ENCODE measurements at places on chromosomes 3 and 15.

DNA sequence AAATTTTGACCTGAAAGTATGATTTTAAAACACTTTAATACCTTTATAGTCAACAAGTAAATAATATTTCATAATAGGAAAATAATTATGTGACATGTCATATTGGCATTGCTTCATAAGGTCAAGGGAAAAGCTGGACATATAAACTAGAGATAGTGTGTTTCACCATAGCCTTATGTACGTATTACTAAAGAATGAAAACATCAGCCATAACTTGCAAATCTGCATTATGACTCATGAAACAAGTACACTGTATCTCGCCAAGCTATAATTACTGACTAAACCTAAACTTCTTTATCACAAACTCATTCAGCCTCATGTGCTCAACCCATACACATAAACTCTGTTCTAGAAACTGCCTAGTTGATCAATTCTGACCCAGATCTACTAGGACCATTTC, 950.1 kb downstream of the FHIT start:
- no peak for DNase-seq

DNA sequence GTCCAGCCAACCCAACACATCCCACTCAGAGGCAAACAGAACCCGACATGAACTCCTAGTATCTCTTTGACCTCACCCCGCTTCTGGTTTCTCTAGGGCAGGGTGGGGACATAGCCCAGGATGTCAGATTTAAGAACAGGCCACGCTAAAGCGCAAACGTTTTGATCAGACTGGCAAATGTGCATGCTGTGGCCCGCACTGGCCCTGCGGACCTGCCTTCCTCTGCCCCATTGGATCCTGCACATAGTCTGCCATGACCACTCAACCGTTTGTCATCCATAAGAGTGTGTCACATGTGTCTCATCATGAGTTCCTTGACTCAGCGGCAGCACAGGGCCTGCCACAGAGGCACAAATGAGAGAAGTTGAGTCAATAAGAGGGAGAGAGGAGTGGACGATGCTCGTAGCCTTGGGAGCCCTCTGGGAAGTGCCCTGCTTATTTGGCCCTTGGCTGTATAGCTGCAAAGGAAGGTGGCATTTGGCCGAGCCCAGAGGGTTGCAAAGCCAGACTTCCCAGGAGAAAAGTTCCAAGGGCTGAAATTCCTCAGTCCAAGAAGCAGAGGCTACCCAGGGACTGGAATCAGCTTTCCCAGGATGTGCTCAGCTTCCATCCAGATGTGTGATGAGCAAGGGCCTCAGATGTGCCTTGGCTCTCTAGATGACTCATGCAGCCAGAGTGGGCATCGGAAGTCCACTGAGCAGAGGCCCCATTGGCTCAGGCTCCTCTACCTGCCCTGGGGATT, 55.5 kb upstream of the SLCO2A1 start:
- no peak for DNase-seq

- no peak for DNase-seq
These were observed 1.7 kb upstream of the PPARG start for GRCh38 chr3:12286927-12287726.

GRCh38 chr3:143581972-143582722, 266.1 kb downstream of the SLC9A9 start:
- no peak for DNase-seq

GRCh38 chr15:39205506-39206371, 375.1 kb upstream of the THBS1 start:
- DNase-seq, result no peak

DNA sequence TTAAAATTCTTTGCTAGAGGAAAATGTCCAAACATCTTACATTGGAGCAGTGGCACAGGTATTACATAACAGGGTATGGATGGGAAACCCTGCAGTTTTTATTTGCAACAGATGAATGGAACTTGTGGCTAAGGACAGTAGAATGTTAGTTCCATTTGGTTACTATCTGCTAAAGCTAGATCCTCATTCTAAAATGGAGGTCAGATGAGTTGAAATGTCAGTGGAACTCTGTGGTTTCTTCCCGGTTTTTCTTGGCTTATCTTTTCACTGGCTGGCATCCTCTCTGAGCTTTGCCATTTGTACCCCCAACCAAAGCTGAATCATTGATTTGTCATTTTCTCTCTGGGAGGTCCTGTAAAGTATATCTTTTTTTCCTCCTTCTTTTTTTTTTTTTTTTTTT, 68.9 kb downstream of the ARMC8 start:
- DNase-seq, result no peak

- no peak for DNase-seq
These were observed 11.4 kb downstream of the MYO5C start for GRCh38 chr15:52284164-52284563.

GRCh38 chr3:114686621-114687020, 392.8 kb downstream of the TIGIT start:
- no peak for DNase-seq

- DNase-seq, result no peak
These were observed 3.4 kb downstream of the FYCO1 start for GRCh38 chr3:45992133-45992729.

DNA sequence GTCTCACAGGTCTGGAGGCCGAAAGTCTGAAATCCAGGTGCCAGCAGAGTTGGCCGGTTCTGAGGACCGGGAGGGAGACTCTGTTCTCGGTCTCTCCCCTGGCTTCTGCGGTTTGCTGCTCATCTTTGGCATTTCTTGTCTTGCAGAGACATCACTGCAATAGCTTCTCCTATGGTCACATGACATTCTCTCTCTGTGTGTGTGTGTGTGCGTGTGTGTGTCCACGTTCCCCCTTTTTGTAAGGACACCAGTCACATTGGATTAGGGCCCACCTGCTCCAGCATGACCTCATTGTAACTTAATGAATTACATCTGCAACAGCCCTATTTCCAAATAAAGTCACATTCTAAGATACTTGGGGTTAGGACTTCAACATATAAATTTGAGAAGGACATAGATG, 12.4 kb upstream of the ATP10A start:
- DNase-seq, result no peak

GRCh38 chr15:75195122-75195765, 6.4 kb upstream of the C15orf39 start:
- no peak for DNase-seq

DNA sequence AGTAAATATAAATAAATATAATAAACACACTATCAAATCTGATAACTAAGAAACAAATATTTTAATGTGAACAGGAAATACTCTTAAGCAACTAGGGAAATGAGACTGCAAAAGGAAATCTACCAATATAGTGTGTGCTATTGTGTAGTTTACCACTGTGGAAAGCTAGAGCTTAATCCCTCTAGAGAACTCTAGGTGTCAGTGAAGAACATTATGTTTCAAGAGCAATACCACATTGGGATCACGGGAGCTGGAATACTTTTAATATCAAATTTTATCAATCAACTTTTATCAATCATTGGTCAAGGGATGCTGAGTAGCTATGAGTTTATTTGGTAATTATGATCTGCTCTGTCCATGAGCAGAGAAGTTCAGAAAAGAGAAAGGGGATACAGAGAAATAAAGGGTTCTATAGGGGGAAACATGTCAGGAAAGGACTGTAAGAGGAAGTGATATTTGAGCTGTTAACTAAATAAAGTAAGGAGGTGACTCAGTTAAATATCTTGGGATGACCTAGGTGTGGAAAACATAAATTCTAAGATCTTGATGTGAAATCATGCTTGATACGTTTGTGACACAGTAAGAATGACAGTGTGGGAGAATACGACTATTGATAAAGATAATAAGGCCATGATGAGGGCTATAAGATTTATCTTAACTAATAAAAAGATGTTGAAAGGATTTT, 762.2 kb upstream of the ALCAM start:
- no peak for DNase-seq

DNA sequence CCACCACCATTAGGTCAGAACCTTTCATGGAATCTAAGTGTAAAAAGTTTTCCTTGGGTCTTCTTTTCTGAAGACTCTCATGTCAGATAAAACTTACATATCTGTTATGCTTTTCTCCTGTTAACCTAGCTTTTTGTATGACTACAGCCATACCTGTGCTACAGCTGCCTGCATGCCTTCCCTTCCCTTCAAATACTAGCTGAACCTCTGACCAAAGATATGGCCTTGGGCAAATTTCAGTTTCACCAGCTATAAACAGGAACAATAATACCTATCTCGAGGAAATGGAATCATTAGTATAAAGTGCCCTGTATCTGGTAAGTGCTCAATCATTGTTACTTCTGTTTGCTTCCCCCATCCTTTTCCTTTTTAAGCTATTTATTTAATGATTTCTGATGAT, 25.0 kb downstream of the GLB1 start:
- DNase-seq, result no peak

GRCh38 chr15:82312586-82313349, 36.5 kb downstream of the GOLGA6L10 start:
- DNase-seq, result no peak

- DNase-seq, result no peak
These were observed 3.3 kb upstream of the THSD4 start for GRCh38 chr15:71111950-71112349.

DNA sequence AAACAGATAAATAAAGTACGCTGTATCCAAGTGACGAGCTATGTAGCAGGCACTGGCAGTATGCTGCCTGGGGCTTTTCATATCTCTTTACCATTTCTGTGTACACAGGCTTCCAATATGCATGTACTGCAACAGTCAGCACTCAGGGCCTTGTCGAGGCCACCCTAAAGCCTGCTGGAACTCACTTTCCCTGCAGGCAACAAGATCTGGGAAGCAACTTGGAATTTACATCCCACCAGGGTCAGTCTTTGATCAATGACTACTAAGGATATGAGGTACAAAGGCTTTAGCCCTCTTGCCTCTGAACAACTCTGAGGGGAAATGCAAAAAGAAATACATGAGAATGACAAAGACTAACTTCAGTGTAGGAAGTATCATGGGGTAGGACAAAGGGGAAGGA, 101.8 kb upstream of the ARL6 start:
- DNase-seq, result no peak

DNA sequence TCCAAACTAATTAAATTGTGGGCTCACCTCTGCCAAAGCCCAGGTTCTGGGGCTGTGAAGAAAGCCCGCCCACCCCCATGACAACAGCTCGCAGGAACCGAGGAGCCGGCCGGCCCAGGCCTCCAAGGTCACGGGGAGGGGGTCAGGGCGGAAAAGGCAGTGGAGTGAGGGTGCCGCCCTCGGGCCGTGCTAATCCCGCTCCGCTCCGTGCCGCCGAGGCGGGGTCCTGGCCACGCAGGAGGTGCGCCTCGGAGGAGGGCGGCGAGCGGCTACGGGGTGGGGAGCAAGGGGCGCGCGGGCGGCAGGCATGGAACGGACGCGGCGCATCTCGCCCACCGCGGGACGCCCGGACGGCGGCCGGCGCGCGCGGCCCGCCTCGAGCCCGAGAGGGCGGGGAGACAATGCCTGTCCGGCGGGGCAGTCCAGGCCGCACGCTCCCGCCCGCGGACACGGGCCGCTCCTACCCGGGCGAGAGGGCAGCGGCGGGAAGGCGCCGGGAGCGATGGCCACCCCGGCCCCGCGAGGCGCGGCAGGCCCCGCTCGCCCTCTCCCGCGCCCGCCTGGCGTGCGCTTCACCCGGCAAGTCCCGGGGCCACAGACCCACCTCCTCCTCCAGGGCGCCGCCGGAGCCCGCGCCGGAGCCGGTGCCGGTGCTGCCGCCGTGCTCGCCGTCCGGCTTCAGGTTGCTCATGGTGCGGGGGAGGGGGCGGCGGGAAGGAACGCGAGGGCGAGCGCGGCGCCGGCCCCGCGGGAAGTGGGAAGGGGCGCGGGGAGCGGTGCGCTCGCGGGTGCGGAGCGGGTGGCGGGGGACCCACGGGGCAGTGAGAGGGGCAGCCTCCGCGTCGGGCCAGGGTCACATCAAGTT, 528 bp downstream of the RBPMS2 start:
- no peak for DNase-seq

GRCh38 chr15:63792584-63792983, 41.2 kb downstream of the HERC1 start:
- no peak for DNase-seq

GRCh38 chr3:9730657-9731205, 804 bp upstream of the BRPF1 start:
- no peak for DNase-seq

DNA sequence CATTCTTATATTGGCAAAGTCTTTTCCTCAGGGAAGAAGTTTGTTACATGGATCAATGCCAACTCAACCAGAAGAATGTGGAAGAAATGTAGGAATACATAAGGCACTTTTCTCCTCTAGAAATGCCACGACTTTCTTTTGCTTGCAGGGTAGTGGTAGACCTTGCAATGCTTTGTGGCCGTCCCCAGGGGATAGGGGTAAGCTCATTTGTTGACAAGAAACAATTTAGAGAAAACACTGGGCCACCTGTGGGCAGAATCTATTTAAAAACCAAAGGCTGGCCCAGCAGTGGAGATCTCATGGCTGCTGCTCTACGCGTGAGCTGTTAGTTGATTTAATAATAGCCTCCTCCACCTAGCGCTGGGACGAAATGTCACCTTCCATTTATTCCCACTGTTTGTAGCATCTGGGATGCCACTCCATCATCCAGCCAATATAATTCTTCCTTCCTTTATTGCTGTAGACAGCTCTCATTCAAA, 64.6 kb upstream of the PFN2 start:
- DNase-seq, result no peak

- DNase-seq, result no peak
These were observed 11.3 kb upstream of the DLG1 start for GRCh38 chr3:197309528-197310361.

GRCh38 chr3:146780251-146780650, 175.1 kb upstream of the PLSCR5 start:
- DNase-seq, result no peak

DNA sequence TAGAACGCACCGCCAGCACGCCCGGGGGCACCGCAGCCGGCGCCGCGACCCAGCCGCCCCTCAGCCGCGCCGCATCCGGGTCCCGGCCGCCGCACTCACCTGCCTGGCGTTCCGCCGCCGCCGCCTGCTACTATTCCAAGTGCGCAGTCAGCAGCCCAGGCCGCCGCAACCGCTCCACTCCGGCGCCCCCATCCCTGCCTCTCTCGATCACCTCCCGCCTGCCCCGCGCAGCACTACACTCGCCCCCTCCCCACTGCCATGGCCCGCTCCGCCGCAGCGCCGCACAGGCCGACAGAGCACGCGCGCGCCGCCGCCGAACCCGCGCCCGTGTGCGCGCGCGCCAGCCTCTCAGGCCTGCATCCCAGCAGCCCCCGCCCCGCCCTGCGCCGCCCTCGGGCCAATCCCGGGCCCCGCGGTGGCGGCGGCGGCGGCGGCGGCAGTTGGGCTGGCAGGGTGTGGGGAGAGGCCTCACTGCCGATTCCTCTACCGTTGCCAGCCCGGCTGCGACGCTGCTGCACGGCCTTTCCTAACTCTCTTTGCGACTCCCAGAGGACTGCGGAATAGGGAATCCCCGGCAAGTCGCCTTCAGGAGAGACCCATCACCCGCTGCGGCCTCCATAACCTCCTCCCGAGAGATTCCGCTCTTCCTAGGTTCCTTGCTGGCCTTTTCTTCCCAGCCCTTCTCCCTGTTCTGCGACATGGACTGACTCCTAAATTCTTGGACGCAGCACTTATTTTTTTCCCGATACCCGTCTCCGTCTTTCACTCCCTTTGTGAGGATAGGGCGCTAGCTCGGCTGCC, at the start of gene PIK3CB:
PIK3CB (minus strand) TSS at position 333 of the 801 bp plus-strand sequence. CDS start 75,585 bp downstream, outside the sequence.
- DNase-seq, result peak; percentile 71

GRCh38 chr3:114439284-114439683, 145.5 kb downstream of the TIGIT start:
- no peak for DNase-seq

- no peak for DNase-seq
These were observed 143.4 kb upstream of the NR2E3 start for GRCh38 chr15:71666763-71667620.

GRCh38 chr3:30598668-30599545, 7.5 kb upstream of the TGFBR2 start:
- DNase-seq, result no peak

GRCh38 chr15:81098861-81099651, 35.0 kb upstream of the CFAP161 start:
- no peak for DNase-seq

GRCh38 chr3:120496278-120497002, 45.6 kb upstream of the FSTL1 start:
- DNase-seq, result no peak
